ENCODE measurements at places on chromosomes 3 and 15. TPM values are rescaled to one million over a fixed set of nuclear protein-coding genes. Genes with fewer than 3 reads are reported as not detected.

The SLC28A1 gene
- 0.45 TPM for polyA plus RNA-seq

The GOLGA6B gene
- polyA plus RNA-seq: not detected

The CHST2 gene
- 5.0 TPM for polyA plus RNA-seq

DNA sequence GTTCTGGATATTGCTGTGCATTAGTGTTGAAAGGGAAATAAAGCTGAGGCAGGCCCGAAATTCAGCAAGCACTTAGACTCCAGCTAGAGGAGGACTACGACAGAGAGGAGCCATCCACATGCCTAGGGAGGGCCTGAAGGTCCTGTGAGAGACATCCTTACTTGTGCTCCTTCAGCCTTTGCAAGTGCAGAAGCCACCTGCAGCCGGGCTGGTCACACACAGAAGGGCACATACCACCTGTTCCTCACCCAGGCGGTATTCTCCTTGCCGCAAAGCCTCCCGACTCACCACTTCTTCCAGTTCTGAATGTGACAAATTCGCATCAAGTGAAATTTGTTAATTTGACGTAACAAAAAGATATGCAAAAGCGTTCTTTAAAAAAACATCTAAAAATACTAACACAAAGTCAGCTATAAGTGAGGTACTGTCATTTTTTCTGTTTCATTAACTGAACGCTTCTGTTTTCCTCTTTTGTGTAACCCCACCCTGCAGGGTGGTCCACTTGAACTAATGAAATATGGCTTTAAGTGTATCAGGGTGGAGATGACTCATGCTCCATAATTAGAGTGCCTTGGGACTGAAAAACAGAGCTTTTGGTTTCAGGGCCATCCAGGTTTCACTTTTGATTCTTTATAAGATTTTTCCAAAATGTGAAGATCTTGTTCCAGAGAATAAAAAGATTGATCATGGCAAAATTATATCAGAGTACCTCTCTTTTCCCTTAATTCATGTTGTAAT is 467.9 kb upstream of the ATP11B start:
- DNase-seq: peak; percentile 2

- no peak for DNase-seq
Observed at GRCh38 chr3:118973050-118973449, 61.6 kb downstream of the IGSF11 start.

DNA sequence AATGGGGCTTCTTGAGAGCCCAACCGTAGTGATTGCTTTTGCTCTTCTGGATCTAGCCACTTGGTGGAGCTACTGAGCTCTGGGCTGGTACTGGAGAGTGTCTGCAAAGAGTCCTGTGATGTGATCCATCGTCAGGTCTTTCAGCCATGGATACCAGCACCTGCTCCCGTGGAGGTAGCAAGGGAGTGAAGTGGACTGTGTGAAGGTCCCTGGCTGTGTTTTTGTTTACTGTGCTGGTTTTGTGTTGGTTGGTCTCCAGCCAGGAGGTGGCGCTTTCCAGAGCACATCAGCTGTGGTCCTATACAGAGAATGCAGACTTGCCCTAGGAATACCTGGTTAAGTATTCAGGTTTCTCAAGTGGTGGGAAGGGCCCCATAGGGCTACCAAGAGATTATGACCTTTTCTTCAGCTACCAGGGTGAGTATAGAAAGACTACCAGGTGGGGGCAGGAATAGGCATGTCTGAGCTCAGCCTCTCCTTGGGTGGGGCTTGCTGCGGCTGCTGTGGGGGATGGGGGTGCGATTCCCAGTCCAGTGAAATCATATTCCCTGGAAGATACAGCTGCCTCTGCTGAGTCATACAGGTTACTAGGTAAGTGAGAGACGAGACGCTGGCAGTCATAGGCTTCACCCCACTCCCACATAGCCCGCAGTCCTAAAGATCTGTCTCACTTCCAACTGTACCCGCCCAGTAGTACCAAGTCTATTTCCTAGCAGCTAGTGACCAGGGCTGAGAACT is 733.7 kb downstream of the ZNF385D start:
- no peak for DNase-seq
